ENCODE measurements at places on chromosomes 7 and 10. TPM values are rescaled to one million over a fixed set of nuclear protein-coding genes. Genes with fewer than 3 reads are reported as not detected.

DNA sequence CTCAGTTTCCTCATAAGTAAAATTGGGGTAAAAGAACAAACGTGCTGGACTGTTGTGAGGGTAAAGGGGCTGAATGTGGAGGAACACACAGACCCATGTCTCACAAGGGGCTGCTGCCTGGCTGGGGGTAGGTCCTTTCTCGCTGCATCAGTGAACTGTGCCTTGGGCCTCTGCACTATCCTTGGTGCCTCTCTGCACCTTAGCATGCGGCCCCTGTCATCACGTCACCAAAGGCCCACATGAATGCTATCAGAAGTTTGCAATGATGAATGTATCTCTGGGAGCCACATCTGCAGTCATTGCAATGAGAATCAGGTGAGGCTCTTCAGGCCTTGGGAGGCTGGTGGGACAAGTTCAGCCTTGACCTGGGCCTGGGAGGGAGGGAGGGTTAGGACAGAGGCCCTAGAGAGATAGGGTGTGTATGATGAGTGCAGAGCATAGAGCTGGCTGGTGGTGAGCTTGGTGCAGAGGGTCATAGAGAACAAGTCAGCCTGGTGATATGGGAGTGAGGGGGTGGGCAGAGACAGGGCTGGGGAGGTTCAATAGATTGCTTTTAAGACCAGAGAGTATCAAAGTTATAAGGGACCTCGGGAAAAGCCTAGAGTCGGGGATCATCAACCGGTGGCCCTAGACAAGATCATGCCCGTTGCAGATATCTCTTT lies 308.4 kb downstream of the RPS24 start:
- peak; percentile 1 for DNase-seq
- H3K4me1 ChIP-seq = no peaks in the 10 kb centered on the region
- no peak overlapping the region for H3K4me3 ChIP-seq
- H3K27ac ChIP-seq = no peak overlapping the region

TAS2R41 gene
- total RNA-seq = not detected

- peaks cover 7% of the 10 kb centered on the region for H3K27me3 ChIP-seq
- H3K4me1 ChIP-seq = peaks cover 35% of the 10 kb centered on the region
- DNase-seq = no peak
- no peak overlapping the region for H3K27ac ChIP-seq
- H3K4me3 ChIP-seq = no peak overlapping the region
Observed at GRCh38 chr10:123669886-123670285, 3.7 kb downstream of the GPR26 start.

DNA sequence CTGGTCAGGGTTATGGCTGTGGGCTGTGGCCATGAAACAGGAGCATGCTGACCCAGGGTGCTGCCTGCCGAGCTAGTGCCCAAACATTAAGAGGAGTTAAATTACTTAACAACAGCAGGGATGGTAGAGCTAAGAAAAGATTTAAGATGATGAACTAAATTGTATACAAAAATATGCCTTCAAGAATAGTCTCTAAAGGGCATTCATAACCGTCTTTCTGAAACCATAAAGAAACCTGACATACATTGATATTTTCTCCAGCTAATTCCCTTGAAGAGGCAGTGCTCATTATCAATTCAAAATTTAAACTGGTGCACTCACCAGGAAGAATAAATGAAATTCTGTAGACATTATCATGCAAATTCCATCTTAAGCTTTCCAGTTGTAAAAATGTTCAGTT lies 265.8 kb upstream of the TAC1 start:
- no peak for DNase-seq
- no peaks in the 10 kb centered on the region for H3K27me3 ChIP-seq
- no peak overlapping the region for H3K27ac ChIP-seq
- H3K4me3 ChIP-seq = no peak overlapping the region
- no peaks in the 10 kb centered on the region for H3K4me1 ChIP-seq
- no peaks in the 10 kb centered on the region for H3K36me3 ChIP-seq
